Placental pericyte (primary cell): ENCODE measurements at places on chromosomes 16 and 17. TPM values are rescaled to one million over a fixed set of nuclear protein-coding genes. Genes with fewer than 3 reads are reported as not detected.

Gene RHBDL3
- under 0.01 TPM in 1 of 2 replicates, not detected in the other for total RNA-seq

Gene CETP
- total RNA-seq: under 0.01 TPM in 1 of 2 replicates, not detected in the other

Gene DCAF7
- total RNA-seq: 28.0 and 45.7 TPM in 2 replicates

Gene MEOX1
- 0.22 and 6.6 TPM in 2 replicates for total RNA-seq

Gene PPY
- not detected in 2 replicates for total RNA-seq

Gene SYNGR3
- total RNA-seq: 0.86 and 5.7 TPM in 2 replicates

Gene ADGRG1
- total RNA-seq: 0.88 and 1.4 TPM in 2 replicates

Gene RPS2
- total RNA-seq: 1,155 and 3,788 TPM in 2 replicates

Gene SBK1
- under 0.01 TPM in 1 of 2 replicates, not detected in the other for total RNA-seq

Gene SLFN14
- total RNA-seq: not detected in 2 replicates

Gene SDR42E2
- under 0.01 TPM in 1 of 2 replicates, not detected in the other for total RNA-seq

Gene TBC1D3B
- 0.29 and 1.8 TPM in 2 replicates for total RNA-seq

Gene P2RX1
- 5.3 and 8.5 TPM in 2 replicates for total RNA-seq

Gene PNMT
- total RNA-seq: not detected in 2 replicates

Gene KRTAP1-5
- total RNA-seq: 1.5 and 14.2 TPM in 2 replicates

Gene TRAPPC1
- total RNA-seq: 47.0 and 68.7 TPM in 2 replicates

Gene OR4D1
- not detected in 2 replicates for total RNA-seq

Gene ITGAD
- total RNA-seq: not detected in 2 replicates

Gene TSR3
- 43.1 and 73.6 TPM in 2 replicates for total RNA-seq

Gene NOL3
- 13.6 and 15.6 TPM in 2 replicates for total RNA-seq

Gene COA3
- total RNA-seq: 32.4 and 59.3 TPM in 2 replicates

Gene CCDC137
- 8.5 and 8.7 TPM in 2 replicates for total RNA-seq

Gene OTOP3
- total RNA-seq: not detected in 2 replicates

Gene ITGA2B
- under 0.01 and 0.66 TPM in 2 replicates for total RNA-seq

Gene TNK1
- total RNA-seq: 0.22 TPM in 1 of 2 replicates, not detected in the other

Gene G6PC1
- not detected in 2 replicates for total RNA-seq

Gene USP7
- total RNA-seq: 63.9 and 90.3 TPM in 2 replicates

Gene KRT222
- not detected in 2 replicates for total RNA-seq
